Panc1 (cell line): ENCODE measurements at places on chromosomes 7 and 10. TPM values are rescaled to one million over a fixed set of nuclear protein-coding genes. Genes with fewer than 3 reads are reported as not detected.

- H3K4me1 ChIP-seq = peaks cover 23% of the 10 kb centered on the region
- H3K27ac ChIP-seq = no peak overlapping the region
- H3K36me3 ChIP-seq = no peaks in the 10 kb centered on the region
- no peak for DNase-seq
- H3K27me3 ChIP-seq = no peaks in the 10 kb centered on the region; the same call in 1 of the 2 replicates
Measured at GRCh38 chr10:98273057-98273850, 5.3 kb upstream of the LOXL4 start.

- H3K36me3 ChIP-seq = no peaks in the 10 kb centered on the region
- DNase-seq = no peak
- H3K4me3 ChIP-seq = no peak overlapping the region
- no peaks in the 10 kb centered on the region for H3K4me1 ChIP-seq
Measured at GRCh38 chr10:71068861-71069271, 143.5 kb upstream of the UNC5B start.

DNA sequence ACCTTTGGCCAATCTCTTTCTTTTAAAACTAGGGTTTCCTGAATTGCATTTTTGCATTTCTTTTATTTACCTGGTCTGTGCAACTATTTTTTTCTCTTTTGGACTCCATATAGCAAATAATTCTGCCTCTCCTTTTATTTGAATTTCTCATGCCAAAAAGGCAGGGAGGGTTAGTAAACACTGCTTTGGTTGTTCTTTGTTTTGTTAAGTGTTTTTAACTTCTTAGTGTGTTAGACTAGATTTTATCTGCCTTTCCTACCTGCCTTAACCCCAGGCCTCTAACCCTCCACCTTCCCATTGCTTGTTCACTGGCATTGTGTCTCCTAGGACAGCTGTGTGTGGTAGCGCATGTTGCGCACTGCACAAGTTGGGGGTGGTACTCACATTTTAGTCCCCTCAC is 18.1 kb downstream of the ZMIZ1 start:
- DNase-seq = no peak
- H3K36me3 ChIP-seq = no peaks in the 10 kb centered on the region
- peaks cover 96% of the 10 kb centered on the region for H3K4me1 ChIP-seq
- H3K27me3 ChIP-seq = no peaks in the 10 kb centered on the region
- no peak overlapping the region for H3K4me3 ChIP-seq

GRCh38 chr10:18647945-18648344 is 3.4 kb downstream of the NSUN6 start:
- H3K27ac ChIP-seq = no peak overlapping the region
- H3K4me3 ChIP-seq = no peak overlapping the region
- peaks cover 5% of the 10 kb centered on the region; the same call in 1 of the 2 replicates for H3K4me1 ChIP-seq
- peaks cover 5% of the 10 kb centered on the region; the same call in 1 of the 2 replicates for H3K36me3 ChIP-seq
- no peak for DNase-seq

- no peak for DNase-seq
- no peak overlapping the region for H3K27ac ChIP-seq
- H3K4me3 ChIP-seq = no peak overlapping the region
- H3K4me1 ChIP-seq = no peaks in the 10 kb centered on the region
Measured at GRCh38 chr10:124323806-124324205, 94.9 kb downstream of the OAT start.

- H3K36me3 ChIP-seq = no peaks in the 10 kb centered on the region
- H3K4me3 ChIP-seq = no peak overlapping the region
- no peaks in the 10 kb centered on the region for H3K27me3 ChIP-seq
- no peaks in the 10 kb centered on the region for H3K4me1 ChIP-seq
Measured at GRCh38 chr7:4103352-4104091, 578.6 kb upstream of the FOXK1 start.

GRCh38 chr10:51926337-51926736 is 226.9 kb upstream of the CSTF2T start:
- H3K27me3 ChIP-seq = no peaks in the 10 kb centered on the region
- H3K27ac ChIP-seq = no peak overlapping the region
- H3K4me3 ChIP-seq = no peak overlapping the region
- no peaks in the 10 kb centered on the region for H3K36me3 ChIP-seq
- H3K4me1 ChIP-seq = no peaks in the 10 kb centered on the region

DNA sequence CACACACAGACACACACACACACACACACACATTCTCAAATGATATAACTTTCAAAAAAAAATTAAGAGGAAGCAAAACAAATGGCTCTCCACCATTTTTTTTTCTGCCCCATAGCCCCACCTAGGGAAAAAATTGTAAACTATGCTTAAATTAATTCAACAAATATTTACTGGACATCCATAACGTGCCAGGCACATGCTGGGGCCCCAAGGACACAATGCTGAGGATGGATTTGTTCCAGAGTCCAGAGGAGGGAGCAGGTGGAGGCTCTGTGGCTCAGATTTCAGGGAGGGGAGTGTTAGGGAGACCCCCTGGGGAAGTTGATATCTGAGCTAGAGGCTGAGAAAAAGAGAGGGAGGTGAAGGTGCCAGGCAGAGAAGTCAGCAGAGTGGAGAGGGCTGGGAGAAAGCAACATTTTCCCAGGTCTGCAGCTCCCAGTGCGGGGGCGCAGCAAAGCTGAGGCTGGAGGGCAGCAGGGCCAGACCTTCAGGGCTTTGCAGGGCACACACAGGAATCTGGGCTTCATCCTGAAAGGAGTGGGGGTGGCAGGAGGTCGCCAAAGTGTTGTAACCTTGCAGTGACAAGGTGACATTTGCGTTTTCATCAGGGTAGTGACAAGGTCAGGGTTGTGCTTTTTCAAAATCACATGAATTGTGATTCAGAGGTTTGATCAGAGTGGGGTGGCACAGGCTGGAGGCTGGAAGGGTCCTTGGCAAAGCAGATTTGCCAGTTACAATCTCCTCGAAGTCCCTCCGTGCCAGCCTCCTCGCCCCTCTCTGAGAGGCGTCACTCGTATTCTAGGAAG is 261.6 kb downstream of the WDR11 start:
- DNase-seq = no peak
- peaks cover 4% of the 10 kb centered on the region; the same call in 1 of the 2 replicates for H3K27me3 ChIP-seq
- H3K4me1 ChIP-seq = no peaks in the 10 kb centered on the region
- H3K4me3 ChIP-seq = no peak overlapping the region

DNA sequence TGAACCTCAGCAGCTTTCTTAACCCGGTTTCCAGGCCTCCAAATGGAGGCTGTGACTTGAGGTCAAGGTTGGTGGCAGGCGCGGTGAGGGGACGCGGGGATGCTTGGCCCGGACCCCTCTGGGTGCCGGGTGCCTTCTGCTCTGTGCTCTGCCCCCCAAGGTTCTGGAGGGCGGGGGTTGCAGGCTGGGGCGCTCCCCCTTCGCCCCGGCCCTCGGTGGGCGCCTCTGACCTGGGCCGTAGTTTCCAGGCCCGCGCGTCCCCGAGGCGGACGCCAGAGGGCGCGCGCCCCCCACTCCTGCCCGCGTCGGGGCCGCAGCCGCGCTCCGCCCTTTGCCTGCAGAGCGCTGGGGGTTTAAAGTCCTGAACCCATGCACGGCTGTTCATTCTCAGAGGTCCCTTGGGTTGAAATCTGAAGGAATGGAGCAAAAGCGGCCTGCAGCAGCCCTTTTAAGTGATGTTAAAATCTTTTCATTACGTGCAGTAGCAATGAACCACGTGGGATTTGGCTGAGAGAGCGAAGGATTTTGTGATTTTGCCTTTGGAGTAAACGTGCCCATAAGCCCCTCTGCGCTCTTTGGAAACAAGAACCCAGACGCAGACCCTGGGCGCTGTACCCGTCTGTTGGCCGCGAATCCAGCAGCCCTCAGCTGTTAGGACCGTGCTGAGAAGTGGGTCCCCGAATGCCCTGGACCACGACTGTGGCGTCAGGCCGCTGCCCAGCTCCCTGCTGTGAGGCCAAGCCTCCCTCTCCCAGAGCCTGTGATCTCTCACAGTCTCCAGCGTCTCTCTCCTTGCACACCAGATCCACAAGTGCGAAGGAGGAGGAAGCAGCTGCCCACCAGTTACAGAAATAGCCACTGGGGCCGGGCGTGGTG is 135.0 kb downstream of the ACTR3B start:
- DNase-seq = no peak
- H3K27ac ChIP-seq = no peak overlapping the region
- no peaks in the 10 kb centered on the region for H3K36me3 ChIP-seq
- H3K27me3 ChIP-seq = 0 out of 2 replicates have a peak, but pooled peaks cover 4% of the 10 kb centered on the region
- no peak overlapping the region for H3K4me3 ChIP-seq

DNA sequence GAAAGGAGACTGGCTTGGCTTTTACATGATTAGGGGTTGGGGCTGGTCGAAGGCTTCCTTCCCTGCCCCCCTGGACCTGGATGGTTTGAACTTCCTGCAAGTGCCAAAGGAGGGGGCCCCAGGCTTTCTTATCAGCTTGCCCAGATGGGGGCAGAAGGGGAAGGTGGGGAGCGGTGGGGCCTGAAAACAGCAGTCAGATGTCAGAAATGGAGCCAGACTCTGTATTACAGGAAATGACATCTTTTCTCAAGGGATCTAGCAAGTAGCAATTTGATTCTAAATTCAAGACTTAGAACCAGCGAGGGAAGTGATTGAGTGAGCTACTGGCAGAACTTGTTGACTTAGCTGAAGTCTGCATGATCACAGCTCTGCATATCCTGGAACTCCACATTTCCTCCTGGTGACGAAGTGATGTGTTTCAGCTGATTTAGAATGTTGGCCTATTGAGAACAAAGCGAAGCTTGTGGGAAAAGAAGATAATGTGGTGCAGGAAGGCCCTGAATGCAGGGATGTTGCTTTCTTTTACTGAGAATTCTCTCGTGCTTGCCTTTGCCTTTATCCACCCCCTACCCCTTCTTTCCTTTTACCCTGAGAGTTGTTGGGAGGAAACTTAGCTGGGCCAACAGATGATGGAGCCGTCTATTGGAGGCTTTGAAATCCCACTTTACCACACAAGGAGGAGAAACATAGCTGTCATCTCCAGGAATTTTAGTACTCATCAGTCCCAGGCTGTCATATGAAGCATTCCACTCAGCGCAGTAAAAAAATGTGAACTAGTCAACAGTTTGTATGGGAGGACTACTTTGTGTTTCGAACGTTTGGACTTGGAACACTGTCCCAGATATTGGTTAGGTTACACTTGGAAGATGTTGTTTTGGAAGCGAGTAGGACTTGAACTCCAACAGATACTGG is 43.2 kb downstream of the CCNY start:
- no peak overlapping the region for H3K4me3 ChIP-seq
- H3K27me3 ChIP-seq = no peaks in the 10 kb centered on the region
- no peak for DNase-seq

GRCh38 chr7:119572132-119572531 is 700.8 kb upstream of the KCND2 start:
- no peak for DNase-seq
- H3K27me3 ChIP-seq = no peaks in the 10 kb centered on the region
- no peaks in the 10 kb centered on the region for H3K4me1 ChIP-seq

DNA sequence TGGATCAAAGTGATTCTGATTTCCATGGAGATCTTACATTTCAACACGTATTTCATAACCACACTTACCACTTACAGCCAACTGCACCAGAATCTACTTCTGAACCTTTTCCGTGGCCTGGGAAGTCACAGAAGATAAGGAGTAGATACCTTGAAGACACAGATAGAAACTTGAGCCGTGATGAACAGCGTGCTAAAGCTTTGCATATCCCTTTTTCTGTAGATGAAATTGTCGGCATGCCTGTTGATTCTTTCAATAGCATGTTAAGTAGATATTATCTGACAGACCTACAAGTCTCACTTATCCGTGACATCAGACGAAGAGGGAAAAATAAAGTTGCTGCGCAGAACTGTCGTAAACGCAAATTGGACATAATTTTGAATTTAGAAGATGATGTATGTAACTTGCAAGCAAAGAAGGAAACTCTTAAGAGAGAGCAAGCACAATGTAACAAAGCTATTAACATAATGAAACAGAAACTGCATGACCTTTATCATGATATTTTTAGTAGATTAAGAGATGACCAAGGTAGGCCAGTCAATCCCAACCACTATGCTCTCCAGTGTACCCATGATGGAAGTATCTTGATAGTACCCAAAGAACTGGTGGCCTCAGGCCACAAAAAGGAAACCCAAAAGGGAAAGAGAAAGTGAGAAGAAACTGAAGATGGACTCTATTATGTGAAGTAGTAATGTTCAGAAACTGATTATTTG is 15.3 kb downstream of the HNRNPA2B1 start:
- peaks cover 76% of the 10 kb centered on the region for H3K4me1 ChIP-seq
- no peak for DNase-seq
- H3K27me3 ChIP-seq = no peaks in the 10 kb centered on the region
- no peak overlapping the region for H3K4me3 ChIP-seq

DNA sequence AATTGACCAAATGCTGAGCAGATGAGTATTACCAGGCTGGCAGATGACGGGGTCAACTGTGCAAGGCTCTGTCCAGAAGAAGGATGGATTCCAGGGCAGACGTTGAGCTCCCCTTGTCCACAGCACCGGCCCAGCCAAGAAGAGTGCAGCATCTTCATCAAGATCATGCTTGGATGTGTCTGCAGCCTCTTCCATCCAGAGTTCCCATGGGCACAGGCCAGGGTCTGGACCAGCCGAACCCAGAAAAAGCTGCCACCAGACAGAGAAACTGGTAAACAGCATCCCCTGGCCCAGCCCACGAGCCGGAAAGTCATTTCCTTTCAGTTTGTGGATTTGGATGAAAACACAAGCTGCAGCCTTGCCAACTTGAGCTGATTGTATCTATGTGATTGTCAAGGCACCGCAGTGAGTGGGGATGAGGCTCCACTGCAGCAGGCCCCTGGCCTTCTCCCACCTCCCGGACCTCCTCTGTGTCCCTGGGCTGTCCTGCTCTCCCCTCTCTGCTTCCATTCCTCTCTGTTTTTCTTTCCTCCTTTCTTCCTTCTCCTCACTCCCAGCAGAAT is 321.8 kb downstream of the TCERG1L start:
- H3K27me3 ChIP-seq = peaks cover 13% of the 10 kb centered on the region
- H3K27ac ChIP-seq = no peak overlapping the region
- no peaks in the 10 kb centered on the region for H3K36me3 ChIP-seq
- no peak for DNase-seq
- H3K4me3 ChIP-seq = no peak overlapping the region

- H3K27ac ChIP-seq = no peak overlapping the region
- H3K36me3 ChIP-seq = no peaks in the 10 kb centered on the region
- no peaks in the 10 kb centered on the region for H3K27me3 ChIP-seq
- H3K4me1 ChIP-seq = no peaks in the 10 kb centered on the region
Measured at GRCh38 chr10:52106899-52107298, 207.2 kb upstream of the DKK1 start.

DNA sequence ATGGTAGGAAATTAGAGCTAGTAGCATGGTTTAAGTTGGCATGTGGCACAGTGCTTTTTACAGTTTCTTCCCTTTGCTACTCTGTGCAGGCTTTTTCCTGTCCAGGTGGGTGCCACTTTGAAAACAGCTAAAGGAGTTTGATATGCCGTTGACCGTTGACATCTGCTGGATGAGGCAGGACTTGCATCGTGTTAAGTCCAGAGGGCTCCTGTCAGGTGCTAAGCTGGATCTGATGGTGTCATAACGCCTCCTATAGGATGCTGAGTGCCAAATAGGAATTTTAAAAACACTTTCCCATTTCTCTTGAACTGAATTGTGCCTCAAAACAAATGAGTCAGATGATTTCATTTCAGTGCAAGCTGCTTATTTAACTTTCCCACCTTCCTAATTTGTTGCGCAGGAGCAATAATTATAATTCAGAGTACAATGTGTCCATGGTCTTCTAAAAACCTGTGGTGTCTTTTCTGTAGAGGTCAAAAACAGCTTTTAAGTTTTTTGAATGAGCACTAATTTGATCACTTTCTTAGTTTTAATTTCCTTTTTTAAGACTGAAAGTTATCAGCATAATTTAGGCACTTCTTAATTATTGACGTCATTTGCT is 178.3 kb downstream of the CDCA7L start:
- H3K27me3 ChIP-seq = peaks cover 7% of the 10 kb centered on the region
- DNase-seq = peak; percentile 75
- H3K4me1 ChIP-seq = no peaks in the 10 kb centered on the region
- no peaks in the 10 kb centered on the region for H3K36me3 ChIP-seq

The AGAP5 gene
- total RNA-seq = 6.6 TPM

The TCAF2 gene
- total RNA-seq = 0.28 TPM

The CRHR2 gene
- not detected for total RNA-seq

The WEE2 gene
- total RNA-seq = not detected

The MNX1 gene
- 3.6 TPM for total RNA-seq

The ENTPD7 gene
- total RNA-seq = 15.9 TPM

The FOXI2 gene
- not detected for total RNA-seq

The PDZD8 gene
- total RNA-seq = 44.7 TPM
